ENCODE measurements at places on chromosomes 6 and 20. TPM values are rescaled to one million over a fixed set of nuclear protein-coding genes. Genes with fewer than 3 reads are reported as not detected.

The MICB gene
- total RNA-seq: 1.5 TPM

The AKAP7 gene
- 22.8 TPM for total RNA-seq

The KCNK5 gene
- 3.0 TPM for total RNA-seq

The HSPA1L gene
- 1.1 TPM for total RNA-seq

The SIRPG gene
- total RNA-seq: 0.27 TPM

The NKX2-2 gene
- not detected for total RNA-seq

The ACSS1 gene
- total RNA-seq: 29.1 TPM

The EEF1A2 gene
- 9.3 TPM for total RNA-seq

The SLC22A3 gene
- total RNA-seq: 23.3 TPM

The OR2H1 gene
- total RNA-seq: not detected

The FRK gene
- total RNA-seq: 0.16 TPM

The EFCAB8 gene
- 0.83 TPM for total RNA-seq

The YIPF3 gene
- total RNA-seq: 74.2 TPM

The PAX1 gene
- not detected for total RNA-seq

The HFE gene
- 4.7 TPM for total RNA-seq

The SLC26A8 gene
- not detected for total RNA-seq

The TMEM151B gene
- total RNA-seq: 0.16 TPM

The CYP24A1 gene
- total RNA-seq: not detected

Measured in sigmoid colon (tissue), 7 donors.